ENCODE measurements at places on chromosomes 4 and X.
A peak's percentile ranks its signal among the peaks of the same experiment; 100 is the strongest.

GRCh38 chr4:8165374-8165896 is 6.8 kb upstream of the ABLIM2 start:
- no peak for DNase-seq

- DNase-seq = peak; percentile 23
Observed at GRCh38 chr4:21765810-21766407, 182.7 kb downstream of the KCNIP4 start.

- DNase-seq = no peak
Observed at GRCh38 chrX:11458170-11458569, 165.0 kb downstream of the AMELX start.

GRCh38 chr4:2378898-2379297 is 39.5 kb downstream of the ZFYVE28 start:
- DNase-seq = no peak

- DNase-seq = no peak
Observed at GRCh38 chr4:184977747-184978146, 40.5 kb upstream of the HELT start.

All from midbrain (tissue), 1 donor.